Glomerular endothelial cell (primary cell): ENCODE measurements at places on chromosomes 5 and 9. TPM values are rescaled to one million over a fixed set of nuclear protein-coding genes. Genes with fewer than 3 reads are reported as not detected.

The RAB3C gene
- 1.4 and 4.2 TPM in 2 replicates for total RNA-seq

GRCh38 chr5:119313658-119314605 lies 41.9 kb upstream of the TNFAIP8 start:
- no peak for DNase-seq

The CTXN3 gene
- not detected in 2 replicates for total RNA-seq

The ANGPTL2 gene
- total RNA-seq: 25.5 and 52.3 TPM in 2 replicates

GRCh38 chr5:147436596-147436995 lies 73.3 kb downstream of the DPYSL3 start:
- DNase-seq: no peak

GRCh38 chr5:83077662-83078261 lies 415 bp downstream of the XRCC4 start:
- DNase-seq: no peak

- no peak for DNase-seq
These were observed 254.7 kb upstream of the SLC30A5 start for GRCh38 chr5:68839019-68839552.

DNA sequence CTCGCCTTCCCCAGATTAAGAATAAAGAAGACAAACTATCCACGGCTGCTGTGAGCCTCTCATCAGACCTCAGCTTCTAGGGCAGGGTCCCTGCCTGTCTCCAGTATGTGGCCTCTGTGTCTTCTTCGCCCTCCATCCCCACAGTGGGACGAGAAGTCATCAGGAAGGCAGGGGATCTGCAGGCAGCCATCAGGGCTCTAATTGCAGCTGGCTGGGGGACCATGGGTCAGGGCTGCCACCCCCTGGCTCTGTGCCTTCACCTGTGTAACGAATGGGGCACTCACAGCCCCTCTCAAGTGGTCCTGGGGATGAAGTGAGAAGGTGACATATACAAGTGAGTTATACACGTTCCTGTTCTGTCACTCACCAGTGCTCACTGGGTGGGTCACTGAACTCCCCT lies 139.8 kb downstream of the KCNIP1 start:
- DNase-seq: no peak

GRCh38 chr9:136558373-136558772 lies 12.5 kb upstream of the NOTCH1 start:
- DNase-seq: no peak

The ANKDD1B gene
- 0.53 and 0.70 TPM in 2 replicates for total RNA-seq

The TRIM36 gene
- 2.4 and 3.7 TPM in 2 replicates for total RNA-seq

DNA sequence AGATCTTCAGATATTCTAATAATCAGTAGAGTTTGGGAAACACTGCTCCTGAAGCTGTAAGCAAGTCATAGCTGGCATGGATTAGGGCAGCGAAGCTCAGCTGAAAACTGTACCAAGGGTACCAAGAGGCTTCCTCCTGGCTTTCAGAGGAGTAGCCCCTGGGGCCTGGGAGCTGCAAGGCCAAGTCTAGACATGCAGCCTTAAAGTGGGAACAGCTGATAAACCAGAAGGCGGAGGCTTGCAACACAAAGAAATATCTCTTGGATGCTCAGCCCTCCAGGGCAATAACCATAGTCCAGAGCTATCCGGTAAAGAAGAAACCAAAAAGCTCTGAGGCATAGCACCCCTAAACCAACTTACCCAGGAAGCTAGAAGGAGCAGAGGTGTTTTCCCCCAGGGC lies 51.5 kb downstream of the MRPS30 start:
- no peak for DNase-seq

- DNase-seq: no peak
These were observed 188.5 kb downstream of the COX7C start for GRCh38 chr5:86806206-86806605.

GRCh38 chr9:121478816-121479676 lies 20.6 kb downstream of the GGTA1 start:
- DNase-seq: no peak

The PTPRD gene
- 1.3 and 4.1 TPM in 2 replicates for total RNA-seq

The WNK2 gene
- total RNA-seq: 0.06 TPM in 1 of 2 replicates, not detected in the other

GRCh38 chr5:150787656-150788055 lies 9.1 kb downstream of the SMIM3 start:
- DNase-seq: no peak

- DNase-seq: no peak
These were observed 2.3 kb downstream of the SLC44A1 start for GRCh38 chr9:105246656-105247173.

DNA sequence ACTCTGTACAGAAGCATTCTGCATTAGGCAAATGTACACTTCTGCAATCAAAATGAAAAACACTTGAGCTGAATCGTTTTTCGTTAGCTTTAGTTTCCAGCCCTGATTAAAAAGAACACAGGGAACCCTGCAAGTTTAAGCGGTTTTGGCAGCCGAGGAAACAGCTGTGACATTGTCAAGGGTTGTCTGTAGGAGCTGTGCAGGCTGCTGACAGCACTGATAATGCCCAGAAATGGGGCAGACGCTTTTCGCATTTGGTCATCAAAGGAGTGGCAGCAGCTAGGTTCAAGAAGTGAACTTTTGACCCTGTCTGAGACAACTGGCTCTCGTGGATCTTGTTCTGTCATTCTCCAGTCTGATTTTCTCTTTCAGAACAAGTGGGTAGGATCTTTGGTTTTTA lies 165.6 kb upstream of the CCDC152 start:
- no peak for DNase-seq

DNA sequence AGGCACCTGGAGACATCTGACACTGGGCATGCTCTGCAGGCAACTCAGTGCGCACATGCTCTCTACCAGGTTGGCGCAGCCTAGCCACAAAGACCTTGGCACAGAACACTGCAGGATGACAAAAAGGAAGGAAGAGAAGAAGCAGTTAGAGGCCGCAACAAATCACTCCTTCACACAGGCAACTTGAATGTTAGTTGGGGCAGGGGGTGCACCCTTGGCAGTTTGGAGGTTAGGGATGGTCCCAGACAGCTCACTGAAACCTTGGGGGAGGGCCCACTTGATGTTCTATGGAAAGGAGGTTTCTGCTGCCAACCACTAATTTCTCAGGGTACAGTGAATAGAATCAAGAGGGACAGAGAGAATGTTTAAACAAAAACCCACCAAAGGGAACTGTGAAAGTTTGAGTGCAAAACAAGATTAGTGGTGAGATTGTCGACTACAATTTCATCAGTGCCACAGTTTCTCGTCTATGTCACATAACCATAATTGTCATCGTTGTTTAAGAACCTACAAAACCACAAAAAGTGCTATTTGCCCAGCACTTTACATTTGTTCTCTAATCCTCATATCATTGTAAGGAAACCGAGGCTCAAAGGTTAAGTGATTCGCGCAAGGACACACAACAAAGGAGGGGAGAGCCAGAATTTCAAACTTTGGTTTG lies 48.7 kb downstream of the FBXW11 start:
- no peak for DNase-seq

The GABRA1 gene
- not detected in 2 replicates for total RNA-seq

DNA sequence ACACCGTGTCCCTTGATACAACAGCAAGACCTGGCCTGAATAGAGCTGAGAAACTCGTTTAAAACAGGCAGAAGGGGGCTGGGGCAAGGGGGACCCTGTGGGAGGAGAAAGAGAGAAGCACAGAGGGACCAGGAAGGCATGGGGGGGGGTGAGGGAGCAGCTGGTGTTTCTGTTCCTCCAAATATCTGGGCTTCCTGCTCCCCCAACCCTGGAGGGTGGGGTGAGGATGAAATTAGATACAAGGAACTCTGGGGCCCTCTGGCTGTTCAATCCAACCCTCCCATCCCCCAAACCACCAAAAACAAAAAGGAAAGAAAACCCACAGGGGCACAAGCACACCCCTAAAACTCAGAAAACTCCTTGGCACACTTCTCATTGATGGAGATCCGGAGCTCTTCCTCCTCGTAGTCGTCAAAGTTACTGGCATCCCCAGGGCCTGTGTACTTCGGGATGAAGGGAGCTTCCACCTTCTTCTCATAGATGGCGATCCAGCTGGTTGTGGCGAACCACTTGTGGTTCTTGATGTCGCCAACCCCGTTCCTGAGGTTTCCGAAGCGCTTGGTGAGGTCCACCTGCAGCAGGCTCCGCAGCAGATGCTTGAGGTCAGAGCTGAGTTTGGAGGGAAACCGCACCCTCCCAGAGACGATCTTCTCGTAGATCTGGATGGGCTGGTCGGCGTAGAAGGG lies 1.1 kb downstream of the PRKACG start:
- no peak for DNase-seq

GRCh38 chr5:67732471-67732870 lies 483.1 kb upstream of the PIK3R1 start:
- DNase-seq: no peak

DNA sequence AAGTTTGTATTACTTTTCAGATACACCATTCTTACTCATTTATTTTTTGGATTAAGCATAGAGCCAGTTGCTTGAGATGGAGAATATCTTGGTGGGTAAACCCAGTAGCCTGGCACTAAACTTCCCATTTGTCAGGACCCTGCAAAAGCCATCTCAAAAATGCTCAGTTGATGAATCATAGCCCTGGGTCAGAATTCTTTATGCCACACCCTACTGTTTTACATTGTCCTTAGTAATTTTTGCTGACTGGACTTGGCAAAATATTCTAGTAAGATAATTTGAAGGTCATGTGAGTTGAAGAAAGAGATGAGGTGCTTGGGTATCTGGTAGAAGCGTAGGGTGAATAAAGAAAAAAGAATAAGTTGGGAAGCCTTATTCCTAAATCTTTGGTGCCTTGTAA lies 50.7 kb downstream of the C7 start:
- no peak for DNase-seq

DNA sequence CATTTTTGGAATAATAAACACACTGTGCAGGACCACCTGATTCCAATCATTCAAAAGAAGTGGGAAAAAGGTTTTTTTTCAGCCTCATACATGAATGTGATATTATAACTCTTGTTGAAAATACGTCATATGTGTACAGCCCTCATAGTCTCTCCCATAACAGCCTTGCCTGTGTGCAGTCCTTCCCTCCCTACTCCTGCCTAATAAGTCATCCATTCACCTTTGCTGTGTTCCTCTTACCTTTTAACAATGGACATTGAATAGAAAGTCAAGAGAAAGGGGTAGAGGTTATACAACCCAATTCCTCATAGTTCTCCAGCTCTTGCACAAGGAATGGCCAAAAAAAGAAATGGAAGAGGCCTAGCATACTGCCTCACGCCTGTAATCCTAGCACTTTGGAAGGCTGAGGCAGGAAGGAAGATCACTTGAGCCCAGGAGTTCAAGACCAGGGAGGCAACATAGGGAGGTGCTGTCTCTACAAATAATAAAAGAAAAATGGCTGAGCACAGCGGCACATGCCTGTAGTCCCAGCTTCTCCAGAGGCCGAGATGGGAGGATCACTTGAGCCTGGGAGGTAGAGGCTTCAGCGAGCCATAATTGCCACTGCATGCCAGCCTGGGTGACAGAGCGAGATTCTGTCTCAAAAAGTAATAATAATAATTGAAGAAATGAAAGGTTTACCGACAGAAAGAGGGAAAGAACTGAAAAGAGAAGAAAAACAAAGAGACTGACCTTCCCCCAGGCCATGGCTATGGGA lies 356.1 kb upstream of the KIF2A start:
- no peak for DNase-seq

- no peak for DNase-seq
These were observed 69.3 kb upstream of the NIPAL4 start for GRCh38 chr5:157390551-157391297.

DNA sequence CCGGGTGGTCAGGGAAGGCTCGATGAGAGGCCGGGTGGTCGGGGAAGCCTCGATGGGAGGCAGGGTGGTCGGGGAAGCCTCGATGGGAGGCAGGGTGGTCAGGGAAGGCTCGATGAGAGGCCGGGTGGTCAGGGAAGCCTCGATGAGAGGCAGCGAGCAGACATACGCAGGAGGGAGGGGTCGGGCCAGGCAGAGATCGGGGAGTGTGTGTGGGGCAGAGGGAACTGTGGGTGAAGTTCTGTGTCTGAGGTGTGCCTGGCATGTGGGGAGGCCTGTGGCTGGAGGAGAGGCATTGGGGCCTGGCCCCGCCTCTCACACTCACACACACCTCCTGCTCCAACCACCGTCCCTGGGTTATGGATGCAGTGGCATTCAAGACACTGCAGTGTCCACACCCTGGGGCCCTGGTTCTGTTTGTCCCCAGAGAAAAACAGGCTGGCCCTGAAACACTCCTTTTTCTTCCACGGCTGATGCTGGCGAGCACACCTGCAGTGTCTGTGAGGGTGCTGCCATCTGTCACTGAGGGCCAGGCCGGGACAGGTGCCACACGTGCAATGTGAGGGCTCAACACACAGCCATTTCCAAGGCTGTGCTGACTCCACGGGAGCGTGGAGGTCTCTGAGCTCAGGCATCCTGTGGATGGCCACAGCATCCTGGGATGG lies 6.5 kb upstream of the PLEKHG4B start:
- DNase-seq: no peak

- no peak for DNase-seq
These were observed 61.0 kb upstream of the PCA3 start for GRCh38 chr9:76703270-76703669.

The SHISAL2B gene
- not detected in 2 replicates for total RNA-seq

GRCh38 chr5:178373711-178374110 lies 141.1 kb upstream of the PHYKPL start:
- no peak for DNase-seq

- DNase-seq: no peak
These were observed 149.7 kb downstream of the ESM1 start for GRCh38 chr5:54835647-54836046.

The AHRR gene
- total RNA-seq: 23.9 and 32.1 TPM in 2 replicates

- no peak for DNase-seq
These were observed 37.6 kb downstream of the EHMT1 start for GRCh38 chr9:137656416-137656815.

DNA sequence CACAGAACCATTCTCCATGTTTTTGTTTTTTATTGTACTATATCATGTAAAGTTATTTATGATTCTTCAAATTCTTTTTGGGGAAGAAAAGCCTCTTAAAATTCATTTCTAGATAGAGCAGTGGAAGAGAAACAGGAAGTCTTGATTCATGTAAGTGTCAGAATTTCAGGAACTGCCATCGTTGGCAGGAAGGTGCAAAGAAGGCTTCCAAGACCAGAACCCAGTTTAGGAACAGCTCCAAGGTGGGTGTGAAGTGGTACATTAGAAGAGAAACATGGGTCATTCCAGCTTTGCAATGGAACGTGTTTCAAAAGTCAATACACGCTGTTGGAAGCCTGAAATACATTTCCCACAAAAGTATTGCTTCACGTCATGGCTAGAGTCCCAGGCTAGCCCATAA lies 14.8 kb downstream of the SAXO1 start:
- no peak for DNase-seq

DNA sequence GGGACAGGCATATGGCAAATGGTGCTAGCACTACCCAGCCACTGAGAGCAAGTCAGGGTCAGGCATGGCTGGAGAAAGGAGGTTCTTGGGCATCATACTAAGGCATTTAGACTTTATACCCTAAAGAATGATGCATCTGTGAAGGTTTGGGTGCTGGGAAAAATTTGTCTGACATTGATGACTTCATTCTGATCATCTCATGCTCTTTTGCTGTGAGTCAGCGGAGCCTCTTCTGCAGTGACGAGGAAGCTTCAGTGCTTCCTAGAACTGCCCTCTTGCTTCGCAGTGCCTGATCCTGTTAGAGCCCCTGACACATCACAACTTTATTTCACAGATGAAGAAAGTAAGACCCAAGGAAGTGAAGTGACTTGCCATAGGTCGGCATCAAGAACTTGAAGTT lies 266.6 kb upstream of the GAS1 start:
- DNase-seq: no peak

The CCL28 gene
- 0.53 and 0.87 TPM in 2 replicates for total RNA-seq
